NCI-H2081 (cell line): ENCODE measurements at places on chromosomes 12 and 14.

DNA sequence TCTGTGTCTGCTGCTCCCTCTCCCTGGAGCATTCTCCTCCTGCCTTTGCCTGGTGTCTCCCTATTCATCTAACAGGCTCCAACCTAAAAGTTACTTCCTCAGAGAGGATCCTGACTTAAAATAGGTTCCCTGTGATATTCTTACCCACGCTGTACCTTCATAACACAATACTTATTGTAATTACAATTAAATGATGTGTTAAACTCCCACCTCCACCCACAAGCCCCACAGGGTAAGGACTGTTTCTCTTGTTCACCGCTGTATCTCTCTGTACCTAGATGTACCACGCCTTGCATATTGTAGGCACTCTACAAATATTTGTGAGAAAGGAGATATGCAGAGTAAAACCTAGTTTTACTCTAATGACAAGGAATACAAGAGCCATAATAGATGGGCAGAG lies 5.0 kb downstream of the HEBP1 start:
- no peak for DNase-seq

DNA sequence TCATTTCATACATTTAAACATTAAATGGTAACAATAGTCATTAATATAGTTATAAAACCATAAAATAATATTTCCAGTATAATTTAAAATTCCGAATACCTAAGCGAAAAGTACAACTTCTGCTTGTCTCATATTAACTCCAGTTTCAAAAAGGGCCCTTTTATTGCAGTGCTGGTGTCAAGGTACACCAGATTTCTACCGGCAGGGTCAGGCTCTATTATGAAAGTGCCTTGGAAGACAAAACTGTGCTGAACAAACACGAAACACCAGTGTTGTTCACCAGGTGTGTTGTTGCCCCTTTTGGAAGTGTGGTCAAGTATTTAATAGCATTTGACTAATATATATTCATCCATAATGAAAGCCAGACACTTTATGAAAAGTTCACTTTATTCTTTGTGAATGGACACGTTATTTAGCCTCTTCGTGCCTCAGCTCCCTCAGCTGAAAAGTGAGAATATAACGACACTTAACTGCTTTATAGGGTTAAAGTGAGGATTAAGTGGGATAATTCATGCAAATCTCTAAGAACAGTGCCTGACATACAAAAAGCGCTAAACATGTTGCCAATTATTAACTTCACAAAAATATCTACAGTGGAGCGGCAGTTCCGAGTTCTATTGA lies 20.3 kb upstream of the GNS start:
- no peak for DNase-seq

DNA sequence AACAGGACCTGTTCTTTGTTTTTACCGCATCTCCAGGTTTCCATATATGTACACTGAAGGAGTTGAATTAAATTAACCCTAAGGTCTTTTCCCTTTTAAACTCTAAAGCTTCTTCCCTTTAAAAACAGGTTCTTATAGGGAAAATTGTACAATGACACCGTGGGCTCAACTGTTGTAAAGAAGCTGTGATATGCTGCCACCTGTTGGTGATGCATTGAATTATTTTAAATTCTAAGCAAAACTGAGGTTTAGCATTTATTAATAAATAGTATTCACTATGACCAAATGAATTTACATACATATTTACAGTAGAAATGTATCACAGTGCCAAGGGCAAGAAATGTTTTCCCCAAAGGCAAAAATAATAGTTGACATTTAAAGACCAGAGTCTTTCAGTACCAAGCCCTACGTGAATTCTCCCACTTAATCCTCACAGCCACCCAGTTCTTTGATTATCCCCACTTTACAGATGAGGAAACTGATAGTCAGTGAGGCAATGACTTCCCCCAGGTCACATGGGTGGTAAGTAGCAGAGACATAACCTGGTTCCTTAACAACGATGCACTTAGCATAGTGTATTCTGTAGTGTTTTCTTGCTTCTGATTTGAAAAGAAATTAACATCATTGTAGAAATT lies 35.7 kb upstream of the TMEM263 start:
- peak; percentile 54 for DNase-seq

DNA sequence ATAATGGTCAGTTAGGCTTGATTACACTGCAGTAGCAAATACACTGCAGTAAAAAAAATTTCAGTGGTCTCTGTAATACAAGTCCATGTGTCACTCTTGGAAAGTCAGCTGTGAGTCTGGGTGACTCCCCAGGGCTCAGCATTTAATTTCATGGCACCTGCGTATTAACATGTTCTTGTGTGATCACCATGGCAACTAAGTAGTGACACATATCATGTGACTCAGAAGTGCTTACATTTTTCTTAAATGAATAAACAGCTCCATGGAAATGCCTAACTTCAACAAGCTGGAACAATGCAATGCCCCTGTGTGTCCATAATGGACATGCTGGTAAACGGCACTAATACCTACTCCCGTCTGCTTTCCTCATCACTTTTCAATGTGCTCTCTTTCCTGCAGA lies 88.5 kb upstream of the ANO4 start:
- peak; percentile 54 for DNase-seq

- DNase-seq = no peak
Measured at GRCh38 chr14:57573173-57573572, 79.5 kb upstream of the CCDC198 start.

DNA sequence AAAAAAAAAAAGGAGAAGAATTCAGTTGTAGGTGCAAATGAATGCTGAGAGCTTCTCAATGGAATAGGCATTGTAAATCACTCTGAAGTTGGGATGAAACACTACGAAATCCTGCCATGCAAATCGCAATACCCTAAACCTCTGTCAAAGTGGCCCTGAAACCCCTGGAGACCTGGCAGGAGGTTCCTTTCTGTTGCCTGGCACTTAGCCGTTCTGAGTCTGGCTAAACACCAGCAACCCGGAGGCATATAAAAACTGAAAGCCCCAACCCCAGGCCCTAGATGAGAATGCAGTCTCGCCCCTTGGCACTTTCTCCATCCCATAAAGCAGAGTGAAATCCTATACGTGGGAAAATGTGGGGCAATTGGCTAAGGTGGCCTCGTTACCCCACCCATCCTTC lies 151.5 kb upstream of the PARP11 start:
- no peak for DNase-seq

DNA sequence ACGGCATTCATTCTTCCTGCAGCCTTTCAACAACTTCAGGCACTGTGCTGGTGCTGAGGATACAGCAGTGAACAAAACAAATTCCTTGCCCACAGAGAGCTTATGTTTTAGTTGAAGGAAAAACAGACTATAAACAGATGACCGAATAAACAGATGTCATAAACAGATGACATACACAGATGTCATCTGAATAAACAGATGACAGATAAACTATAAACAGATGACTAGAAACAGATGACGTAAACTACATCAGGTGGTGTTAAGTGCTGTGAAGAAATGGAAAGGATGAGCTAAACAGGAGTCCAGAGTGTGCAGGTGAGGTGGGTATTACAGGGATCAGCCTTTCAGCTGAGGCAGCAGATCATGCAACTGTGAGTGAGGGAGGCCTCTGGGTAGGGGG lies 80.9 kb downstream of the FAR2 start:
- no peak for DNase-seq

GRCh38 chr12:68340404-68341270 lies 8.5 kb upstream of the MDM1 start:
- no peak for DNase-seq

DNA sequence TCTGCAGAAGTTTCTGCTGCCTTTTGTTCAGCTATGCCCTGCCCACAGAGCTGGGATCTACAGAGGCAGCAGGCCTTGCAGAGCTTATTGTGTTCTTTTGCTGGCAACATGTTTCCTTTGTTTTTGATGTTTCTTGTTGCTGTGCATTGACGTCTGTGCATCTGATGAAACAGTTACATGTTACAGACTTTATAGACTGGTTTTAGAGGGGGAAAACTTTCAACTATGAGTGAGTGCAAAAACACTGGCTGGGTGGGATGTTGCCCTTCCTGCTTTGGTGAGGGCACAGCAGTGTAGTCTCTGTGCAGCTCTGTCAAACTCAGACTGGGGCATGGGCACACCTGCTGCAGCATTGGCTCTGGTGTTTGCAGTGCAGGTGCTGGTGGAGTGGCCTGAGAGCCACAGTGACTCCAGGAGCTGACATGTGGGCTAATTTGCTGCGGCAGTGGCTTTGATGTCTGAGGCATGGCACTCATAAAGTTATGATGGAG lies 26.9 kb downstream of the CLEC6A start:
- no peak for DNase-seq

DNA sequence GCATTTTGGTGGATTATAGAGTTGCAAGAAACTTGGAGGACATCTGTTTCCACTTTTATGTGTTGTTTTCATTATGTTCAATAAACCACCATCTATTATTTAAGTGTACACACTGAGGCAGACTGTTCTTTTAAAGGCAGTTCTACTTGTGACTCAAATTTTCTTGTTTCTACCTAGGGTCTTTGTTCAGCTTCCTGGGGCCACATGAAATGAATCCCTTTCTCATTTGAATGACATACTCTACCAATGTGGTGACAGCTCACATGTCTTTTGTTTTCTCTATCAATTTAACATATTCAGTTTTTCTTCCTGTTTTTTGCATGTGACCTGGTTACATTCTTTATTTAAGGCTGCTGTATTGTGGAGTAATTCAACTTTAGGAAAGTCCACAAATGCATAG lies 7.9 kb downstream of the SLC16A7 start:
- no peak for DNase-seq

DNA sequence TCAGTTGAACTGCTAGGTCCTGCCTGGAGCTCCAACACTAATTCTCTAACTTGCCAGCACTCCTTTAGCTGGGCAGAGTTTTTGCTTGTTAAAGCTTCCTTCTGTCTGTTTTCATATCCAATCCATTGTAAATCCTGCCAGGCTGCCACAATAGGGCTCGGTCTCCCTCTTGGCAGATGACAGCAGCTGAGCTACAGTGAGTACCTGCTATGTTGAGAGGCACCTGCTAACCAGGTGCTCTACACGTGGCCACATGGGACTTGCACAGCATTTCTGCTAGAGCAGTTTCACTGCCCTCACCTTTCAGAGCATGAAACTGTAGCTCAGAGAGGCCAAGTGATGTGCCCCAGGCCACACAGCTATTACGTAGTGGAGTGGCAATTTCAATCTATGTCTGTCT lies 106.6 kb upstream of the NOS1 start:
- no peak for DNase-seq

GRCh38 chr12:1167784-1168183 lies 176.8 kb downstream of the ERC1 start:
- no peak for DNase-seq

- no peak for DNase-seq
Measured at GRCh38 chr12:49939707-49940106, 10.8 kb upstream of the AQP2 start.

DNA sequence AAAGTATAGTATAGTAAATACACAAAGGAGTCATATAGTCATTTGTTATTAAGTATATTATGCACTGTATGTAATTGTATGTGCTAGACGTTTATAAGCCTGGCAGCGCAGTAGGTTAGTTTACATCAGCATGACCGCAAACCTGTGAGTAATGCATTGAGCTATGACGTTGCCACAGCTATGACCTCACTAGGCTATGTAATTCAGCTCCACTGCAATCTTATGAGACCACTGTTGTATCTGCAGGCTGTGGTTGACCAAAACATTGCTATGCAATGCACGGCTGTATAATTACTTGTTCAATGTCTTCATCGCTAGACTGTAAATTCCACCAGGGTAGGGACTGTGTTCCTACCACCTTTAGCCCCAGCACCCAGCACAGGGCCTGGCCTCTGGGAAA lies 53.2 kb upstream of the VASH1 start:
- no peak for DNase-seq

DNA sequence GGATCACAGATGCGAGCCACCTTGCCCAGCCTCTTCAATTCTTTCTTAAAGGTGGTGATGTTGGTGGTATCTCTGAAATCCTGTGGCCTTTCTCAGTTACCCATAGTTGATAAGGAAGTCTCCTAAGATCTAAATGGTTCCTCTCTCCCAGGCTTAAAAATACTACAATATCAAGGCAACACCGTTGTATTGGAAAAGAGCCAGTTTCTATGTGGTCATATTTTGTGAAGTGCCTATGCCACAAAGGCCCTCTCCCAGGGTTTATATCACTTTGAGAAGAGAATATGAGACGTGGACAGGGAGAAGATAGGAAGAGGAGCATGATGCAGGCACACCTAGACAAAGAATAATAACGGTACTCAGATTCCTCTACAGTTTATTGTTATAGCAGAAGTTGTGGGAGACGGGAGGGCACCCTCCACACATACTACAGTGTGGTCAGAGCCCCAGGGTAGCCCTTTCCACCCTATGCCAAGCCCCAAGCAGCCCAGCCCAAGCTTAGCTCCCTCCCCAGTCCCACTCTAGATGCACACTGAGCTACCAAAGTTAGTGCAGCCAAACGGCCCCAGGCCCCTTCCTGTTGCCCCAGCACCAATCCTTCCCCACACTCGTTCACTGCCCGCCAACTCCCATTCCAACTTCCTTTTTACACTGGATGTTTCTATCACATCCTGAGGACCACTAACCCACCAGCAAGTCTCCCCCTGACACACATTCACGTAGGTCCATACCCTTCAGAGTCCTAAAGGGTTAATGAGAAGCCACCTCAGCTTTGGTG lies 8.3 kb downstream of the NDRG2 start:
- no peak for DNase-seq

DNA sequence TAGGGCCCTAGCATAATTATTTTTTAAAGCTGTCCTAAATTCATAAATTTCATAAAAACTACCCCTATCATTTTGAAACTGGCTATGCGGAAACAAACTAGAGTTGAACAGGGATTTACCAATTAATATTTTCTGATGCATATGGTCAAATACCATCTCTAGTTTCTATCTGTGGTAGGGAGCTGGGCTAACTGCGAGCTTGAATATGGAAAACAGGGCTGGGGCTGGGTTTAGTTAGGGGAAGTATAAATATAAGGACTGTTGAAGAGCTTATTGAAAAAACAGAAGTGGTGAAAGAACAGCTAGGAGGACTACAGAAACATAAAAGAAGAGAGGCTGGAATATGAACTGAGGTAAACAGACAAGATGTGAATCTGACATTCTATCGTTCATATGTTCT lies 91.8 kb downstream of the SLC38A1 start:
- DNase-seq = no peak

DNA sequence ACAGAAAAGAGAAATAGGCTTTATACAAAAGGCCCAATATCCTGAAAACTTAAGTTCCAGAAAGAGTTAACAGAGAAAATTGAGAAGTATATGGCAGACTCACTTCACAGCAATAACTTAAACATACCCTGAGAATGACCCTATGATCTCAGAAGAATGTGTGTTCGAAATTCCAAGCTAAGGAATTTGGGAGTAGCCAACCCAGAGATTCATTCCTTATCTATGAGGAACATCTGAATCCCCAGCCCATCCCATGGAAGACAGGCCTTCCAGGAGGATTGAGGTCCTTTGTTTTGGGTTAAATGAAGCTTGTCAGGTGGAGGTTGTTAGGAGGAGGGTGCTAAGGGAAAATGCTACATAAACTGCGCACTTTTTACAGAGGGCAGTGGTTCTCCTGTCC lies 7.5 kb upstream of the SAV1 start:
- no peak for DNase-seq

- peak; percentile 22 for DNase-seq
Measured at GRCh38 chr12:124391340-124392261, 96.7 kb downstream of the RFLNA start.
